ENCODE measurements at places on chromosomes 5 and 9.

GRCh38 chr5:127031147-127031862, 947 bp upstream of the MARCHF3 start:
- no peaks in the 10 kb centered on the region for H3K27me3 ChIP-seq
- peaks cover 13% of the 10 kb centered on the region for H3K4me1 ChIP-seq
- H3K4me3 ChIP-seq = peak overlapping the region; percentile 64
- H3K36me3 ChIP-seq = no peaks in the 10 kb centered on the region
- DNase-seq = no peak

DNA sequence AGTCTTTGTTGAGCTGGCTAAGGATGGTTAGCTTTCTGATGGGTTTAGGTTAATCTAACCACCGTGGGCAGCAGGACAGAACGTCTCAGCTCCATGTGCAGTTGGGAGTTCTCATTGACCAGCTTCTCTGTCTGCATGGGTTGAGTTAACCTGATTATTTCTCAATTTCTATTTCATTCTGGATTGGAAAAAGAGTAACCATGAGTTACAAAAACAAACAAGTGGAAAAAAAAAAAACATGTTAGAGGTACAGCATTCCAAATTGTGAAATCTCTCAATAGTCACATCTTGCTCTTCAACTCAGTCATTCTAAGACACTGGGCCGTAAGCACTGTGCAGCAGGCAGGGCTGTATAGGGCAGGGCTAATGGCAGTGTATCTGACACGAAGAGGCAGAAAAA, 343.7 kb upstream of the KLF4 start:
- H3K27ac ChIP-seq = no peak overlapping the region
- no peak overlapping the region for H3K4me3 ChIP-seq
- H3K4me1 ChIP-seq = no peaks in the 10 kb centered on the region
- H3K36me3 ChIP-seq = no peaks in the 10 kb centered on the region

GRCh38 chr5:125228363-125229070, 482.1 kb upstream of the ZNF608 start:
- H3K4me1 ChIP-seq = no peaks in the 10 kb centered on the region
- DNase-seq = no peak
- no peaks in the 10 kb centered on the region for H3K27me3 ChIP-seq
- no peaks in the 10 kb centered on the region for H3K36me3 ChIP-seq
- no peak overlapping the region for H3K27ac ChIP-seq

GRCh38 chr5:78574731-78575161, 73.8 kb downstream of the LHFPL2 start:
- DNase-seq = peak; percentile 80
- H3K27ac ChIP-seq = no peak overlapping the region
- no peaks in the 10 kb centered on the region for H3K27me3 ChIP-seq
- H3K36me3 ChIP-seq = no peaks in the 10 kb centered on the region
- peaks cover 45% of the 10 kb centered on the region for H3K4me1 ChIP-seq
- no peak overlapping the region for H3K4me3 ChIP-seq

DNA sequence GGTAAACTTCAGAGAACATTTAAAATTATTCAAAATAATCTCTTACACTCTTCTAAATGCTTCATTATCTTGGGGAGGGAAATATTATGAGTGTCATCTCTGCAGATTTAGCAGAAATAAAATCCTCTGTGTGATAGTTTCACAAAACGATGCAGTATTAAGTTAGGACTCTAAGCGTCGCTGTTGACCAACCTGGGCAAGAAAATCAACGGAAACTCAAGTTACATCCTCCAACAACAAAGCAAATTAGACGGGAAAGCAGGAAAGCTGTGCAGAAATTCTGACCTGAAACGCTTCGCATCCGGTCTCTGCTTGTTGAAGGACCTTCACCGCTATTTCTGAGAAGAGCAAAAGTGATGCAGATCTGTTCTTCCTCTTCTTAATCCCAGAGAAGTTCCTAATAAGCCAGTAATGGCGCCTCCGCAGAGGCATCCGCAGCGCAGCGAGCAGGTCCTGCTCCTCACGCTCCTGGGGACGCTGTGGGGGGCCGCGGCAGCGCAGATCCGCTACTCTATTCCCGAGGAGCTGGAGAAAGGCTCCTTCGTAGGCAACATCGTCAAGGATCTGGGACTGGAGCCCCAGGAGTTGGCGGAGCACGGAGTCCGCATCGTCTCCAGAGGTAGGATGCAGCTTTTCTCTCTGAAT, at the start of gene PCDHGA6:
PCDHGA6 (plus strand) TSS at position 219 of the 645 bp plus-strand sequence; CDS start at position 412, 193 bp downstream.
- peak within 1 kb of the TSS; percentile 1 for H3K4me3 ChIP-seq
- H3K27me3 ChIP-seq = no peaks in the 10 kb centered on the region
- H3K27ac ChIP-seq = no peak within 1 kb of the TSS
- H3K4me1 ChIP-seq = no peaks in the 10 kb centered on the region

GRCh38 chr5:159762921-159763320, 153.4 kb upstream of the ADRA1B start:
- H3K27ac ChIP-seq = no peak overlapping the region
- no peak for DNase-seq
- H3K4me3 ChIP-seq = no peak overlapping the region
- H3K27me3 ChIP-seq = no peaks in the 10 kb centered on the region
- H3K36me3 ChIP-seq = no peaks in the 10 kb centered on the region

GRCh38 chr9:116491219-116491618, 195.9 kb upstream of the TRIM32 start:
- no peaks in the 10 kb centered on the region for H3K36me3 ChIP-seq
- no peaks in the 10 kb centered on the region for H3K27me3 ChIP-seq
- DNase-seq = no peak
- no peak overlapping the region for H3K27ac ChIP-seq
- no peak overlapping the region for H3K4me3 ChIP-seq

GRCh38 chr9:98822661-98823060, 15.2 kb downstream of the GALNT12 start:
- no peaks in the 10 kb centered on the region for H3K36me3 ChIP-seq
- DNase-seq = no peak
- no peak overlapping the region for H3K4me3 ChIP-seq

DNA sequence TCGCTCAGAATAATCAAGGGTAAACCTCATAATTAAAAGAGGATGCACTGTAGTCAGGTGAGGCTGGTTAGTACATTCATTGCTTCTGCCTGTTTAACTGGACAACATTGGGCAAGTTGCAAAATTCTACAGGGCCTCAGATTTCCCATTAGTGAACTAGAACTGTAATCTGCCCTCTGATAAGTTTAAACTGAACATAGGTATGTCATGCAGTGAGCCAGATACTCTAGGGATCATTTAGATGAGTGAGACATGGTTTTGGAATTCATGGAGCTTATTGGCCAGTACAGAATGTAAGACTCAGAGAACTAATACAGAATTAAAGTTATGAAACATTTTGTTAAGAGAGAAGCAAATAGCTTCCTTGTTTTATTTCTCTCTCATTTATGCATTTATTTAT, 35.9 kb downstream of the RNF44 start:
- no peak overlapping the region for H3K27ac ChIP-seq
- no peaks in the 10 kb centered on the region for H3K27me3 ChIP-seq
- H3K36me3 ChIP-seq = no peaks in the 10 kb centered on the region
- H3K4me1 ChIP-seq = no peaks in the 10 kb centered on the region
- H3K4me3 ChIP-seq = no peak overlapping the region
- DNase-seq = no peak

DNA sequence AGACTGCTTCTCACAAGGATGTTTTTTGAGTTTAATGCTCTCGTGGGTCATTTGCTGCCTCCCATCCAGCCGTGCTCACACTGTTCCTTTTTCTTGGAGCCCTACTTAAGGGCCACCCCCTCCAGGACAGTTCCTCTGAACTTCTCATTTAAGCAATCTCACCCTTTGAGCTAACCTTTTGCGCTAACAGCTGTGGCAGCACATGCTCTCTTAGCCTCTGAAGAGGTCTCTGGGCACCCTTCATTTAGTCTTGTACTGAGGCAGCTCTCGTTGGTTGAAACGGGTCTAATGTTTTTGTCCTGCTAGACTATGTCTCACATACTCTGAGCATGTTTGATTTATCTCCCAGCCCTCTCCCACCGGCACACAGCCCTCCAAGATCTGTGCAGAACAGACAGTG, 11.8 kb downstream of the ALDH1B1 start:
- no peak overlapping the region for H3K27ac ChIP-seq
- no peak overlapping the region for H3K4me3 ChIP-seq
- DNase-seq = no peak
- no peaks in the 10 kb centered on the region for H3K27me3 ChIP-seq
- no peaks in the 10 kb centered on the region for H3K36me3 ChIP-seq

GRCh38 chr9:112075009-112075378, 100.1 kb downstream of the SUSD1 start:
- no peak overlapping the region for H3K4me3 ChIP-seq
- peak overlapping the region; percentile 42 for H3K27ac ChIP-seq
- H3K4me1 ChIP-seq = peaks cover 17% of the 10 kb centered on the region
- DNase-seq = no peak
- H3K36me3 ChIP-seq = no peaks in the 10 kb centered on the region
- no peaks in the 10 kb centered on the region for H3K27me3 ChIP-seq

GRCh38 chr9:135906291-135907005, 898 bp downstream of the CAMSAP1 start:
- H3K4me3 ChIP-seq = peak overlapping the region; percentile 88
- no peak for DNase-seq
- peaks cover 6% of the 10 kb centered on the region for H3K36me3 ChIP-seq
- no peaks in the 10 kb centered on the region for H3K27me3 ChIP-seq

DNA sequence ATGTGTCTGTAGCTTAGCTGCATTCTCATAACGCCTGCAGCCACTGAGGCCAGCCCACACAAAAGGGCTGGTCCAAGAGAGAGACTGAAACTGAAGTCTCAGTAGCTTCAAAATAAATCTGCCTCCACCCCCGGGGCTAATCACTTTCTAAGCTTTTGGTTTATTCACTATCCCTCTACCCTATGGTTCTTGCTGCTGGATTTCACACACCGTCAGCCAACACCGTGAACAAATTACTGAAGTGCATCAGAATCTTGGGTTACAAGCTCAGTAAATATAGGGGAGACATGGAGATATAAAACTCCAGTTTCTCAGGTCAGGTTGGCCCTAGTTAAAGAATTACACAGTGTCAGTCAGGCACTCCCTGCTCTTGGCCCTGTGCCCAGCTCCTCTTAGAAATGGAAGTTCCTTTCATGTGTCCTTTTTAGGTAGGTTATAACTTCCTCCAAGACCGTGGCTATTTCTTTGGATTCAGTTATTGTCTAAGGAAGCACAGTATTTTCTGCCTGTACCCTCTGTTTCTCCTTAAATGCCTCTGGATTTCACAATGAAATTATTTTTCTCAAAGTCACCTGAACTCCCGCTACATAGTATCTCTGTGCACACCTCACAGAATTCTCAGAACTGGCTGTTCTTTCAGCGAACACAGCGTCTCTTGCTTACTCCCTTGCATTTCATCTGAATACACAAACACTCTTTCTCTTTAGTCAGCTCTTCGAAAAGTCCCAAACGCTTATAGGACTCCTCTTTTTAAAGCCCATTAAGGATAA, 112.5 kb downstream of the FAM174A start:
- no peaks in the 10 kb centered on the region for H3K36me3 ChIP-seq
- H3K27ac ChIP-seq = no peak overlapping the region
- H3K27me3 ChIP-seq = no peaks in the 10 kb centered on the region

GRCh38 chr5:153797484-153797883, 241.2 kb downstream of the FAM114A2 start:
- no peaks in the 10 kb centered on the region for H3K4me1 ChIP-seq
- DNase-seq = no peak
- H3K4me3 ChIP-seq = no peak overlapping the region
- no peaks in the 10 kb centered on the region for H3K27me3 ChIP-seq

DNA sequence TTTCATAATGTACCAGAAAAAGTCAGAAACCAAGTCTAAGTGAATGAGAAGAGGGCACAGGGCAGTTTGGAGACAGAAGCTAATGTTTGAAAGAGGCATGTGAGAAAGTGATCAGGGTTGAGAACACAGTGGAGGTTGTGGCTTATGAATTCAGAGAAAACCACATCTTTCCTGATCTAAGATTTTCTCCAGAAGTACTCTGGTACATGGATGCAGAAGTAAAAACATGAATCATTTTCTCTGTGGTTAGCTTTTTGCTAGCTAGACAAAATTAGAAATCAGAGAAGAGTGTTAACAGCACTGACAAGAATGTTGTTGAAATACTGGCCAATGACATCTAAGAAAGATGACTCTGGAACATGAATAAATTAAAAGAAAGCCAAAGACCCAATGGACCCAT, 541.1 kb downstream of the DNAH5 start:
- no peaks in the 10 kb centered on the region for H3K36me3 ChIP-seq
- DNase-seq = no peak
- H3K27me3 ChIP-seq = no peaks in the 10 kb centered on the region
- no peaks in the 10 kb centered on the region for H3K4me1 ChIP-seq
- no peak overlapping the region for H3K4me3 ChIP-seq

DNA sequence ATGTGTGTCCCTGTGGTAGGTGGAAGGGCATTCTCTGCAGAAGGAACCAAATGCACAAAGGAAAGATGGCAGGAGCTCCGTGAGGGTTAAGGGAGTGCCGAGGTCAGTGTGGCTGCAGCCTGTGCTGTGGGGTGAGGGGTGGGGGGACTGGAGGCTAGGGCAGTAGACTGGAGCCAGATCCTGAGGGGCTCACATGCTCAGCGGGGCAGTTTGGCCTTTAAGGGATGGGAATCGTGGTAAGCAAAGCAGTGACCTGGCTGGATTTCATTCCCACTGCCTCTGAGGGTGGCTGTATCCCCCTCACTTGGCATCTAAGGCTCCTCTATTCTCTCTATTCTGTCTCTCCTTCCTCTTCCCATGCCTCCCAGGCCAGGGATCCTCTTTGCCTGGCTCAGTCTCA, 15.6 kb downstream of the PITX1 start:
- H3K4me3 ChIP-seq = no peak overlapping the region
- no peaks in the 10 kb centered on the region for H3K27me3 ChIP-seq
- H3K4me1 ChIP-seq = peaks cover 13% of the 10 kb centered on the region

DNA sequence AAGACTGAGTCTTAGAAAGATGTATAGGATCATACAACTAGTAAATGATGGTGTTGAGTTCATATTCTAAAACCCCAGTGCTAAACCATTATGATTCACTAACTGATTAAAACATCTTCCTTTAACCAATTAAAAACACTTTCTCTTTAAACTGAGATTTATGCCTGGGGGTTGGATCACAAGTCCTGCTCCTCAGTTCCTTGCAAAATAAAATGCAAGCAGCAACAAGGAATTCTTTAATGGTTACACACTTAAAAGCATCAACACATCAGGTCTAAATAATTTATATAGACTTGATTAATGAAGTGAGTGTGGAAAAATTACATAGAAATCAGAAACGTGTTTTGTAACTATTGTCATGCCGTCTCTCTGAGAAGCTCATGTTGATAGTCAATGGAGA, 189.2 kb downstream of the TARS1 start:
- H3K36me3 ChIP-seq = no peaks in the 10 kb centered on the region
- H3K4me3 ChIP-seq = no peak overlapping the region
- DNase-seq = no peak
- H3K27me3 ChIP-seq = no peaks in the 10 kb centered on the region

- no peaks in the 10 kb centered on the region for H3K27me3 ChIP-seq
- DNase-seq = no peak
- H3K27ac ChIP-seq = no peak overlapping the region
Observed at GRCh38 chr5:56482363-56482762, 249.2 kb upstream of the ANKRD55 start.

- no peaks in the 10 kb centered on the region for H3K36me3 ChIP-seq
- H3K27me3 ChIP-seq = no peaks in the 10 kb centered on the region
- no peak for DNase-seq
- H3K4me3 ChIP-seq = no peak overlapping the region
- peaks cover 9% of the 10 kb centered on the region for H3K4me1 ChIP-seq
Observed at GRCh38 chr9:129242191-129242941, 64.3 kb upstream of the IER5L start.

- H3K4me1 ChIP-seq = peaks cover 33% of the 10 kb centered on the region
- H3K4me3 ChIP-seq = peak overlapping the region; percentile 36
- DNase-seq = no peak
Observed at GRCh38 chr9:5510989-5511388, 658 bp downstream of the PDCD1LG2 start.

GRCh38 chr9:81678088-81678487, 11.3 kb downstream of the TLE1 start:
- no peak overlapping the region for H3K27ac ChIP-seq
- H3K4me3 ChIP-seq = no peak overlapping the region
- H3K36me3 ChIP-seq = no peaks in the 10 kb centered on the region
- no peaks in the 10 kb centered on the region for H3K27me3 ChIP-seq
